ENCODE measurements at places on chromosomes 7 and 10.

GRCh38 chr7:89606511-89606910 is 547.8 kb upstream of the STEAP1 start:
- no peak for DNase-seq

- peak; percentile 25 for DNase-seq
These were observed 1.7 kb downstream of the SORBS1 start for GRCh38 chr10:95559471-95559870.

GRCh38 chr7:50359995-50360925 is 55.7 kb downstream of the IKZF1 start:
- DNase-seq: peak; percentile 76

DNA sequence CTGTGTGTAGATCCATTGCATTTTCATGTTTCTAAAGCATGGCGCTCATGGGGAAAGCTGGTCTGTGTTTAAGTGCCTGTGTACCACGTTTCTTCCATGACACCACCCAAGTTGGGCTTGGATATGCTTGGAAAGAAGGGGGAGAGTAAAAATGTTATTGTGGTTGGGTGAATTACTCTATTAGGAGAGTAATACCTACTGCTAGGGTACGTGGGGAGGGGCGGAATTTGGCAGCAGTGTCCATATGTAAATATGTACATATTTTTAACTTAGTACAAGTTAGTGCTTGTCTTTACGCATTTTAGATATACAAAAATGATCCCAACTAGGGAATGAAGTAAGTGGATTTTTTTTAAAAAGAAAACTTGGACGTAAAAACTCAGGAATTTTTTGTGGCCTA is 42.9 kb upstream of the SAMD8 start:
- no peak for DNase-seq

DNA sequence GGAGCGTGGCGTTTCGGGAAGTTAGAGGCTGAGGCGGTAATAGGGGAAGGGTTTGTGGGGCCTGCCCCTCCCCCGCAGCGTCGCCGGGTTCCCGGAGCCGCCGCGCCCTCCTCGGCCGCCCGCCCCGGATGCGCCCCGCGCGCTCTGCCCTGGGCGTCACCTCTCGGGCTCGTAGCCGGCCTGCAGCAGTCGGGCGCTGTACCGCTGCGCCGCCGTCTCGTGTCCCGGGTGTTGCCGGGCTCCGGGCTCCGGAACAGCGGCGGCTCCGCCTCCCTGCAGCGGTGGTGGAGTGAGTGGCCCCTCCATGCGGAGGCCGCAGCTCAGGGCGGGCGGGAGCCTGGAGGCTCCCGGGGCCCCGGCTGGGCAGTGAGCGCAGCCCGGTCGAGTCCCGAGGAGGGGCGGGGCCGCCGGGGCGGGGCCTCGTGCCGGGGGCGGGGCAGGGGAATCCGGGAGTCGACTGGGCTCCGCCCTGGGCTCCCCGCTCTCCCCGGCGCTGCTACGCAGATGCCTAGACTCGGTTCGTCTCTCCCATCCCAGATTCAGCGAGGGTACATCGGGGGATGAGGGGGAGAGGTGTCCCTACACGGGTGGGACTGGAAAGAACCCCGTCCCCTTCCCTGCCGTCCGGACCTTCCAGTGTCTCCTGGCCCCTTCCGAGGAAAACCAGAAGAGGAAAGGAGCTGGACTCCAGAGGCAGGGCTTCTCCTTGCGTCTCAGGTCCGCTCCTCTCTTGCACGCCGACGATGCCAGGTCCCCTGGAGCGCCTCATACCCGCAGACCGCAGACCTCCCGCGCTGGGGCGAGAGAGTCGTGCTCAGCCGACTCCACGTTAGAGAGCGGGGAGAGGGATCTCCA is at the start of gene IMPDH1:
Gene IMPDH1 (minus strand): TSS at position 387 of the 855 bp plus-strand sequence. CDS start 81 bp downstream, at position 306.
- DNase-seq: peak; percentile 84

- DNase-seq: peak; percentile 97
These were observed at the start of gene ANLN for GRCh38 chr7:36389371-36390198. TSS of gene ANLN (plus strand) at chr7:36389862. CDS start at chr7:36390027, 165 bp downstream.

DNA sequence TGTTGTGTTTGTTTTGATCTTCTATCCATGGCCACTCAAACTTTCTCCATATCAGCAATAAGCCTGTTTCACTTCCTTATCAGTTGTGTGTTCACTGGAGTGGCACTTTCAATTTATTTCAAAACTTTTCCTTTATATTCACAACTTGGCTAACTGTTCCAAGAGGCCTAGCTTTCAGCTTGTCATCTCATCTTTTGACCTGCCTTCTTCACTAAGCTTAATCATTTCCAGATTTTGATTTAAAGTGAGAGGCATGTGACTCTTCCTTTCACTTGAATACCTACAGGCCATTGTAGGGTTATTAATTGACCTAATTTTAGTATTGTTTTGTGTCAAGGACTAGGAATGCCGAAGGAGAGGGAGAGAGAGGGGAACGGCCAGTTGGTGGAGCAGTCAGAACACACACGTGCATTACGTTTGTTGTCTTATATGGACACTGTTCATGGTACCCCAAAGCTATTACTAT is 5.5 kb upstream of the GNAT3 start:
- no peak for DNase-seq

DNA sequence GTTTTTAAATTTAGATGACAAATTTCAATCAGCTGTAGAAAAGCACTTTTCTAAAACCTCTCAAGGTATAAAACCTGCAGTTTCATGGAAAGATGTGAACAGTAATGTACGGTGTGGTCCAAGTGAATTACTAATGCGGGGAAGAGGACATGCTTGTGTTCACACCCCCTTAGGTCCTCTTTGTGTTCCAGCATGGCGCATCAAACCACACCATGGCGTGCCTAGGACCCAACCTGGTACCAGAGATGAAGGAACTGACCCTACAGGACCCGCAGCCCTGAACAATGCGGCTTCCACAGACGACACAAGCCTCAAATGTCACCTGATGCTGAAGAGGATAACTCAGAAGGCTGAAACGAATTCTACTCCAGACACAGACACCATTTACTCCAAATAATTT is 81.3 kb upstream of the GPR22 start:
- DNase-seq: no peak
